Effector CD4-positive, alpha-beta T cell (primary cell): ENCODE measurements at places on chromosomes 12 and 14.
A peak's percentile ranks its signal among the peaks of the same experiment; 100 is the strongest.

GRCh38 chr14:102317564-102318248 is 1.8 kb upstream of the ZNF839 start:
- DNase-seq = no peak

- no peak for DNase-seq
Measured at GRCh38 chr14:50844391-50844790, 13.4 kb upstream of the NIN start.

DNA sequence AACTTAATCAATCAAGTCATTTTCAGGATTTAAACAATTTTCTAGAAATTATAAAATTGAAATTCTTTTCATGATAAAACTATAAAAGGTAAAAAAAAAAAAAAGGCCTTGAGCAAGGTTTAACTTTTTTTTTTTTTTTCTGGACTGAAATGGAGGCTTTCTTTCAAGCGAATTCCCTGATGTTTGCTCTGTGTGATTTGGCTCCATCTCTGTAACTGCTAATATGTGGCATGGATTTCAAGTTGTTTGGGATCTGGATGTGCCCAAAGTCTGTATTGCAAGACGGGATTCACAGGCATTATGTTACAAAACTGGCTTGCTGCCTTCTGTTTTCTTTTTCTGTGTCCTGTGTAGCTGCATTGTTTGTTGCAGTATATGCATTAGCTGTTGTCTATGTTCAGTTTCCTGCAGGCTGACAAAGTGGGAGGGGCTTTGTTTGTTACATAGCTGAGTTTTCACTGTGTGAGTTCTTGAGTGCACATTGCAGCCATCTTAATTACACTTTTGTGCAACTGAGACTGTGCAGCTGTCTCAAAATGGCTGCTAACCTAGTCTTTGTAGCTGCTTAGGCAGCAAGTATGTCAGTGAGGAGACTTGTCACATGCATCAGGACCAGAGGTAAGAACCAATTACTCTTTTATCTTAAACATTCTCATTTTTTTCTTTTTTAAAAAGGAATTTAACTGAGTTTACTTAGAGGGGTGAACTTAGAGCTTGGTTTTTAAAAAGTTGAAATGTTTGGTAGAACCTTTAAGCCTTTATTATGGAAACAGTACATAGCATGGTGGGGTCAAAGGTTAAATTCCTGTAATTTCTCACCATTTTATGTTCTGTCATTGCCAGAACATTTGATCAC is 19.5 kb downstream of the ATF7IP start:
- DNase-seq = peak; percentile 41

DNA sequence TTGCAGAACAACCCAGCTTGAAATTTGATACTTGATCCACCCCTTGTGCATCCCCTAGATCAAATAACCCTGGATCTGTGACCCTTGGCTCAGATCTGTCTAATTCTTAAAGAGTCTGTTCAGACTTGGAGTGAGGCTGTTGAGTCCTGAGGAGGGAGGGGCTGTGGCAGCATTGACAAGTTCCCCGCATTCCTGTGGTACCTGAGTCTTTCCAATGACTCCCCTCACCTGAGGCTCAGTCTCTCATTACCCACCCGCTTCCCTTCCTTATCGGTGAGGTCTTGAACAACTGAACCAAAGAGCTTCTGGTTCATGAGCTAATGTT is 16.1 kb upstream of the HDAC7 start:
- no peak for DNase-seq

- no peak for DNase-seq
Measured at GRCh38 chr12:47820631-47821345, 1.1 kb upstream of the HDAC7 start.

GRCh38 chr14:80587096-80587724 is 354.3 kb downstream of the CEP128 start:
- no peak for DNase-seq

DNA sequence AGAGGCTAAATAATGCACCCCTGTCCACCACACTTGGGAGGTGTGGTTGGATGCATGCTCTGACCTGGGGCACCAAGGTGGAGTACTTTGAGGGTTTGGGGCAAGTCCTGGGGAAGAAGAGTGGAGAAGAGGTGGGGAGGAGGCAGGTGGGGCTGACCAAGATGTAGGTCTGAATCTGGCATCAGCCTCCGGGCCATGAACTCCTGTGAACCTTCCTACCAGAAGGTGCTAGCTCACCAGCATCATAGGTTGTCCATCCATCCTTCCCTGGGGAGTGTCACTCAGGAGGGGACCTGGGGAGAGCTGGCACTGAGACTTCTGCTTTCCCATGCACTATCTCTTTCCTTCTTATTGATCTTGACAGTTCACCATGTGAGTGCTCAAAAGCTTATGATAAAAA is 13.6 kb upstream of the EMP1 start:
- no peak for DNase-seq

DNA sequence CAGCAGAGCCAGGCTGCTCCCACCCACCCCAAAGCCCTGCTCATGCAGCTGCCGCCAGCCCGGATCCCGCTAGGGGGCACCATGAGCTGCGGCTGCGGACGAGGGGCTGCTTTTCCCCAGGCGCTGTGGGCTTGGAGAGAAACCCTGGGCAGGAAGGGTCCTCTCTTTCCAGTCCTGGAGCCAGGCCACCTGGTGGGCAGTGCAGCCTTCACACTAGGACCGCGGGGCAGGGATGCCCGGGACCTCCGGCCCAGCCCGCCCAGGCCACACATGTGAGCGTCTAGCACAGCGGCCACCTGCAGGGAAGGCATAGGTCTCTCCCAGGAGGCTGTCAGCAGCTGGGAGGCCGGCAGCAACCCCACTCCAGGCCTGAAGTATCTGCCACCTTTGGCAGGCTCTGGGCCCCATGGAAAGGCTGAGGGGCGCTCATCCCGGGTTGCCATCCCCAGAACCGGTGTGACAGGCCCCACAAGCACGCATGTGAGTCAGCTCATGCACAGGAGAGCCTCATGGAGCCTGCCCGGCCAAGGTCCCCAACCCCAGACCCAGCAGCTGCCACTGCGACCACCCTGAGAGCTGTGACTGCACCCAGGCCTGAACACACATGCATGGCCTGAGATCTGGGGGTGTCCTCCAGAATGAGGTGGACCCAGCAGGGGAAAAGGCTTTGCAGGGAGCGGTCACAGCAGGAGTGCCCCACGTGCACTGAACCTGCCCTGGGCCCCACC is 280.0 kb upstream of the RTL1 start:
- DNase-seq = no peak

GRCh38 chr14:89125216-89125615 is 291.8 kb downstream of the FOXN3 start:
- no peak for DNase-seq

DNA sequence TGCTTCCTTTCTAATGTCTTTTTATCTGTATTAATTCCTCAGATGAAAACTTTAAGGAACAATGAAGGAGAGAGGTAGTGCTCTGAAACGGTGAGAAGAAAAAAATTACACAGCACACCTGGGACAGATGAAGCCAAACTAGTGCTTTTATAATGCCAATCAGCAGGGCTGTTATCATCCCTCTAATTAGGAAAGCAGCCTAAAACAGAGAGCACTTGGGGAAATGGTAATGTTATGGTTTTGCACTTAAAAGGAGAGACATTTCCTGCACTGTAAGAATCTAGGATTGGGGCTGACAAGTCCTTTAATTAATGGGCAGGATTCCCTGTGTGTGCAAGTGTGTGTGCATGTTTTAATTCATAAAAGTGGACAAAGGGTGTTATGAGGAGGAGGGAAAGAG is 4.8 kb upstream of the LMO3 start:
- no peak for DNase-seq

DNA sequence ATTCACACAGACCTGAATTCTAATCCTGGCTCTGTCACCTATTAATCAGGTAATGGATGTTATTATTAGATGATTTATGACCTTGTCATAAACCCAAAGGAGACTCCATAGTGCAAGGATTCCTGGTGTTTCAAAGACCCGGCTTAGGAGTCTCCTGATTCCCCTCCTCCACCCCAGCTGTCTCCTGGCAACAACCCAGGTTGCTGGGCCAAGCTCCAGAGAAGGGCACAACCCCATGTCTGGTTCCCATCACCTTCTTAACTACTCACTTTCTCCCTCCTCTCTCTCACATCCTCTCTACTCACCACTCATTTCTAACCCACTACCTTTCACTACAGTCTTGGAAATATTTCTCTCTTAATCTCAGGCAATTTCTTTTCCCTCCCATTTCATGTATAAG is 41.6 kb downstream of the RHOJ start:
- no peak for DNase-seq
